ENCODE measurements at places on chromosomes 1 and 21.

DNA sequence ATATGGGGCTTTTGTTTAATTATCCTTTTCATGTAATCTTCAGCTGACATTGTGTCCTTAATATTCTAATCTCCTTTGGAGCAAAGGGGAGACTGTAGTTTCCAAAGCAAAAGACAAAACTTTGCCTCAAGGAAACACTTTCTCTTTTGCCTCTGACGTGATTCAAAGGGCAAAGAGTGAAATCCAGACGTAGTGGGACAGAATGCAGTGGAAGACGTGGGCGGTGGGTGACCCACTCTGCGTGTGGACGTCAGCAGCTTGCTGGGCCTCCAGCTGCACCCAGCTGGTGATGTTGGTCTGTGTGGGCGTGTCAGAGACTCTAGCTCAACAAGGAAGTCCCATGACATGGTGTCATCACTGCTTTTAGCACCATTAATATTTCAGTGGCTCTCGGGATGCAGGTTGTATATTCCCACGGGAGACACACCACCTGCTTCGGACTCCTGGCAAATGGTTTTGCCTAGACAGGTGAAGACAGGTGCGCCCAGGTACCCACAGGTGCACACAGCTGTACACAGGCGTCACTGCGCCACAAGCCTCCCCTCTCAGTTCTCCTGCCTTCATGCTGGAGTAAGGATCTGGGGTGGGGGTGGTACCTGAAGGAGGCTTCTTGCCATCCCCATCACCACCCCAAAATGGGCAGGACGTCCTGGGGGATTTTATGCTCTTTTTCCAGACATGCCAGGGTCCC is 292.1 kb upstream of the VAMP3 start:
- DNase-seq: peak; percentile 59

DNA sequence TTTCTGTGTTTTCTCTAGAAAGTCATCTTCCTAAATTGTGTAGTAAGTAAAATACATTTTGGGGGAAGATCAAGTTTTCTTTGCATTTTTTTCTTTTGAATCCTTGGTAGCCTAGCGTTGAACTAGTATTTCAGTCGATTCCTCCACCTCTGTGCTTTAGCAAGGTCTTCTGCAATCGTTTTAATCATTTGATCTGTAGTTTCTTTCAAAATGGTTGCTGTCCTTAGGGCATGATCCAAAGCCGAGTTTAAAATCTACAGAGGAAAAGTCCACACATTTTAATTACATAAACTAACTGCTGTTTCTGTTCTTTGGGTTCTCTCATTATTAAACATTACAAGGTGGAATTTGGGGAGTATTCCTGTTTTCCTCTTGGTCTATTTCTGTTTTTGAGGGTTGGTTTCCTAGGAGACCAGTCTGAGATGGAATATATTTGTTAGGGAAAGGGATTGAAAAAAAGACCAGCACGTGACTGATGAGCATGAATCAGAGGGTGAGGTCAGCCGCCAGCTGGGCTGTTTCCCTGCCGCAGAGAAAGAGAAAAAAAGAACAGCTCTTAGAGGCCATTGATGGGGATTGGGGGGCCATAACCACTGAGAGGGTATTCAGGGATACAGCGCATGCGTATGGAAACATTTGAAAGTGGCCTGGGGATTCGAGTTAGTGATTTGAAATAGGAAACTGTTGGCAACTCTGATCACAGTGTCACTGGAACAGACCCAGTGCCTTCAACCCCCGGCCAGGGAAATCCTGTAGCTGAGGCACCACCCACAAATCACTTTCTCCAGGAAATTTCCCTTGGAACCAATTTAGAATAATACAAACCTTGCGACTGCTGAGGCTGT is 40.6 kb downstream of the AKNAD1 start:
- DNase-seq: peak; percentile 46

DNA sequence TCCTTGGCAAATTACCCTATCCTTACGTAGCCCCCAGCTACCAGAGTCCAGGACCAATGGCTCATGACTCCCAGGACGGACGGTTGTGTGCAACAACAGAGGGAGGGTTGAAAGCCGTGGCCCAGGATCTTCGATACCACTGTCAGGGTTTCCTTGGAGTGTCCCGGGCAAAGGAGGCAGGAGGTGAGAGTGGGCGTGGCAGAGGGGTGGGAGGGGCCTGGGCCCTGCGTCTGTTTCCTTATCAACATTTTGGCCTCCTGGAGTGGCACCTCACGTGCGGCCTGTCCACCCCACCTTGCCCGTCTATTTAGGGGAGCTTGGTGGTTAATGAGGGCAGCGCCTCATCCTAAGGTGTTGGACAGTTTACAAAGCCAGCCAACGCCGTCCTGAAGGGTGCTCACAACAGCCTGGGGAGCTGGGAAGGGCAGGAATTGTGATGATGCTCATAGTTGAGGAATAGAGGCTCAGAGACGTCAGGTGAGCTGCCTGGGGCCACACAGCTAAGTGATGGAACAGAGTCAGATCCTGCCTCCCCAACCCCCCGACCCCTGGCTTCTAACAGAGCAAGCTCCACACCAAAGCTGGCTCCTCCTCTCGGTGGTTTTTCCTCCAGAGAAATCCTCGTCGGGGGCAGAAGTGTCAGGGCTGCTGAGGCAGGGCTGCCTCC is 17.4 kb upstream of the ARHGEF10L start:
- DNase-seq: no peak

DNA sequence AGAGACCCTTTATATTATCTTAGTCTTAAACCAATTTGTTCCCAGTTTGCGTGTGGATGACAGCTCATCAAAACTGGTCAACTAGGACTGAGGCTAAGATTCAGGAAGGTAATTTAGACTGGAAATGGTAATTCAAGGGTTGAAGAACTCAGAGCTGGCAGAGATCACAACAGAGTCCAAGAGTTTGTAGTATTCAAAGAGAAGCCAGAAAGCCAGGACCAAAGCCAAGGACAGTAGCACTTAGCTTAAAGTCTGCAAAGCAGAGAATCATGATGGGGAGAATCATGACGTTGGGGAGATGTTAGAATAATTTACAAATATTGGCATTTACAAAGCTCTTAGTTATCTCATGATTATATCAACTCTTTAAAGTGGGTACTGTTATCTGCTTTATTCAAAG is 32.6 kb downstream of the RNF11 start:
- DNase-seq: no peak

GRCh38 chr1:54159733-54160316 is 7.0 kb upstream of the CDCP2 start:
- DNase-seq: no peak

GRCh38 chr1:208681878-208682663 is 437.9 kb upstream of the PLXNA2 start:
- no peak for DNase-seq

DNA sequence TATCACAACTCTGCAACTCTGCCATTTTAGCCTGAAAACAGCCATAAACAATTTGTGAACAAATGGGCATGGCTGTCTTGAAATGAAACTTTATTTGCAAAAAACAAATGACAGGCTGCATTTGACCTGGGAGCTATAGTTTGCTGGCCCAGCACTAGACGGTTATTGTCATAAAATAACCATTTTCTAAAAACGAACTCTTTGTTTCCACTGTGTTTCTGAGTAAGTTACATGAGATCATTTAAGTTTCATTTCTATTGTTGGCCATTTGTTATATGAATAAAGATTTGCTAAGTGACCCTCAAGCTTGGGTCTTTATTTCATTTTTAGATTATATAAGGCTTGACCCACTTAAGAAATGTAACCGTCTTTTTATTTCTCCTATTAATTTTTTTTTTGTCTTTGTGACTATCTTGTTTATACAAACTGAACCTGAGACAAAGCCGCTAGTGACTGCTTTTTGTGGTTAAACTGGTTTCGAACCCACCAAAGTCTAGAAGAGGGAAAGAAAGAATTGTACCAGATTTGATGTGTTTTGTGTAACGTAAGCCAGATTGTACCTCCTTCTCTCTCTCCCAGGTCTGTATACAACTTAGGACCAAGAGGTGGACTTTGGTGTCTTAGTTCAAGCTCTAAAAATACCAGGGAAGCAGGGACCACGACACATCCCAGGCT is 12.9 kb upstream of the KCNJ15 start:
- DNase-seq: no peak

DNA sequence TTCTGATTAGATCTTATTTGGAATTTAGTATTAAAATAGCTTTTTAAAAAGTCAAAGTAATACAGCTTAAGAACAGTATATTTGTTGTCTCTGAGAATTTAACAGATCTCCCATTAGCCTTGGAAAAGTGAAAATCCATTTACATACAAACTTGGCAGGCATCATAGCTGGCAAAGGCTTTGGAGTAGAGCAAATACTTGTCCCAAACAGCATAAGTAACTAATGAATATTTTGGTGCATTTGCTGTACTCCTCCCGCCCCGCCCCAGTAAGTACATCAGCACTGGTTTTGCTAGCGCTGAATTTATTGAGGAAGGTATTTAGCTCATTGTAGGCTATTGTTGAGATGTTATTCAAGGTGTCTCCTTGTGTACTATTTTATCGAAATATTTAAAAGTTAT is 417.7 kb upstream of the KAZN start:
- no peak for DNase-seq

DNA sequence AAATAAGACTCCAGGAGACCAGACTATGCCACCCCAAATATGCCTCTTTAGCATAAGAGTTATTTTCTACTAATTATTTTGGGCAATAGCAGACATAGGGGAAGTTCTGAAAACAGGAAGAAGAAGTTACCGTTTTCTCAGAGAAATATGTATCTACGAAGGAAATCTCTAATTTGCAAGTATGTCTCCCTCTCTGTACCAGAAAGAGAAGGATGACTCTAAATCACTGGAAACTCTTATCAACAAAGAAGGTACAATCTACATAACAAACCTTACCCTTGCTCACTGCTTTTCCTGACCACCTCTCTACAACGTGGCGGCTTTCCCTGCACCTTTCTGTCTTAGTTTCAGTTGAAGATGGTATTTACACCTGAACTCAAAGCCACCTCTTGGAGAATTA is 49.0 kb downstream of the OMA1 start:
- no peak for DNase-seq

GRCh38 chr1:218262259-218262658 is 22.8 kb upstream of the RRP15 start:
- DNase-seq: no peak

DNA sequence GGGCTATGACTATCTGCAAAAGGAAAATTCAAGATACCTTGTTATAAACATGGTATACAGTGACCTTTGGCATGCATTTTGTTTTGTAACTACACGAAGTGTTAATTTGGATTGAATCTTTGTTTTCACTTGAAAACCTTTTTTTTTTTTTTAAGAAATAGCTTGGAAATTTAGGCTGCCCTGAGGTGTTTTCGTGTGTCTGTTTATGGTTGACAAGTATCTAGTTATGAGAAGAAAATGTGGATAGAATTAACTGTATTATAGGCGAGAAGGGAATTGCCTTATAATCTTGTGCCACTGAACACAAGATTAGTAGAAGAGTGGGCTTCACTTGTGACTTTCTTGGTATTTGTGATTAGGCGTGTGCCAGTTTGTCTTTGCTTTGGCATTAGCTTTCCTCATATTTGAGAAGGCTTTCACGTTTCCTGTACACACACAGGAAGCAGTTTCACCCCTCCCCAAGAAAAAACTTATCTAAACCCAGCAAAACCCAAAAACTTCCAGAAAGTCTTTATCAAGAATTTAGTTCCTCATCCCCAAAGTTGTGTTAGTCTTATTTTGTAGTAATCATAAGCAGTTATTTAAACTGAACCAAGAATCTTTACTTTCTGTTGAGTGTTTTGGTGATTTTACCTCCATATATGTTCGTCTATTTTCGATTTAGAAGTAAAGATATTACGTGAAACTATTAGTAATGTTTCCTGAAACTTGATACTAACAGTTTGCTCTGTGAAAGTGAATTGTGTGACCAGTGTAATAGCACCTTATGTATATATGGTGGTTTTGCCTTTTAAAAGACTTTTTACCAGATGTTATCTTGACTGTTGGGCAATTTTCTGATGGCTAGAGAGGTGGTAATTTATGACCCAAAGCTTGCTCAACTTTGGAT is 3.8 kb downstream of the DYRK1A start:
- DNase-seq: no peak

- no peak for DNase-seq
These were observed 53.1 kb upstream of the CTPS1 start for GRCh38 chr1:40926441-40926840.

- no peak for DNase-seq
These were observed 37.1 kb downstream of the SLC30A1 start for GRCh38 chr1:211541720-211542477.

DNA sequence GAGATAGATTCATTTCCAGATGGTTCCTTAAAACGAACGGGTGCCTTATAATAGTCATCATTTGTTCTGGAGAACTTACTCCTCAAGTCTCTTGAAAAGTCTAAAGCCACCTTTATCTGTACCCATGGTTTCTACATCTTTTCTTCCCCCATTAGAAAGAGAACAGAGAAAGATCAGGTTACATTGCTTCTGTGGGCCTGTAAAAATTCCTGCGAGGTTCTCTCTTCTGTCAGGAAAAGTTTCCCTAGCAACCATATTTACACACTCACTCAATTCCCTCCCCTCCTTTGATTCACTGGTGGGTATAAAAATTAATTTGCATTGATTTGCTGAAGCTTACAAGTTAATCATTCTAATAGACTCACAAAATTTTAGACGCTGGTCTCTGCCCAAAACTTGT is 6.7 kb downstream of the PHC2 start:
- peak; percentile 44 for DNase-seq

DNA sequence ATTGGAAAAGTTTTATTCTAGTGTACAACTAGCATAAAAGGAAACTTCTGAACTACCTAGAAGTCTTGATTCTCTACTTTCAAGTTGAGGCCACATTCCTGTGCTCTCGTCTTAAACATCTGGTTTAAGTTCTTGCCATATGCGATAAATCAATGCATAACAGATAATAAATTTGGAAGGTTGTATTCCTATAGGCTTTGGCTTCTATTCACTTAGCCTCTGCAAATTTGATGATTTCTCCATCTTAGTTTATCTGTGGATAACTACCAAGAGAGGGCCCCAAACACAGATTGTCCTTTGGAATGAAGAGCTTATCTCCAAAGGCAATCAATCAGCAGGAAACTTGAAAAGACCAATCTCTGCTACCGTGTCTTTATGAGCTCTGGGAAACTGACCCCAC is 11.7 kb upstream of the RNF2 start:
- no peak for DNase-seq

- DNase-seq: no peak
These were observed 248.0 kb downstream of the S1PR1 start for GRCh38 chr1:101484689-101485338.

DNA sequence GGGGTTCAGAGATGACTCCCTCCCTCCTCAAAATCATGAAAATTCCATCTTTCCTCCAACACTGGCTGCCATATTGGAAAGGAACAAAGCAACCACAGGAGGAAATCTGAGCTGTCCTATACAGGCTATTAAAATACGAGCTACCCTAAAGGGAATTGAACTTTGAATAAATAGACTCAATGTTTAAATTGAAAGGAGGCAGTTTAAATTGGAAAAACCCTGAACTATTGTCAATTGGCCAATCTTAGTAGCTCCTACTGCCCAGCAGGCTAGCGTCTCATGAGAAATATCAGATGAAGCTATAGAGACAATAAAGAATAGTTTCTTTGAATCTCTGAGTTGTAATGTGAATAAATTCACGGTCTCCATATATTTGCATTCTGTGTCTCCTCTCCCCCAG is 85.4 kb upstream of the KCNE2 start:
- no peak for DNase-seq

- no peak for DNase-seq
These were observed 9.6 kb downstream of the WRAP73 start for GRCh38 chr1:3640121-3640837.

GRCh38 chr1:155650231-155650757 is 38.3 kb downstream of the YY1AP1 start:
- DNase-seq: no peak
